Smooth muscle cell of trachea (primary cell): ENCODE measurements at places on chromosomes 13 and 19. TPM values are rescaled to one million over a fixed set of nuclear protein-coding genes. Genes with fewer than 3 reads are reported as not detected.

Gene C1QTNF9
- not detected in 2 replicates for total RNA-seq

Gene KASH5
- total RNA-seq, result 0.17 TPM in 1 of 2 replicates, not detected in the other

Gene U2AF1L4
- 4.6 and 7.3 TPM in 2 replicates for total RNA-seq

Gene URI1
- 62.4 and 74.0 TPM in 2 replicates for total RNA-seq

Gene KIR3DL2
- total RNA-seq, result not detected in 2 replicates

Gene FUT2
- total RNA-seq, result not detected in 2 replicates

Gene TEX26
- 0.44 and 0.50 TPM in 2 replicates for total RNA-seq

Gene TRPC4
- 0.15 and 0.66 TPM in 2 replicates for total RNA-seq

Gene CYSLTR2
- total RNA-seq, result not detected in 2 replicates

Gene PRTN3
- total RNA-seq, result not detected in 2 replicates

Gene TEX101
- total RNA-seq, result not detected in 2 replicates

Gene PRR19
- 0.15 and 1.5 TPM in 2 replicates for total RNA-seq

Gene AMER2
- not detected in 2 replicates for total RNA-seq

Gene IRF3
- total RNA-seq, result 33.3 and 69.5 TPM in 2 replicates

Gene FBXO27
- total RNA-seq, result 0.58 and 7.4 TPM in 2 replicates

Gene MIA
- 0.83 TPM in 1 of 2 replicates, not detected in the other for total RNA-seq

Gene NAPSA
- total RNA-seq, result 0.29 and 0.50 TPM in 2 replicates

Gene TGFBR3L
- 0.58 and 4.1 TPM in 2 replicates for total RNA-seq

Gene WASF3
- 12.2 and 14.2 TPM in 2 replicates for total RNA-seq

Gene CAMSAP3
- total RNA-seq, result under 0.01 TPM in 1 of 2 replicates, not detected in the other

Gene LRRC63
- total RNA-seq, result 0.17 and 0.29 TPM in 2 replicates

Gene GRIN3B
- total RNA-seq, result 0.58 and 2.3 TPM in 2 replicates

Gene OLFM4
- not detected in 2 replicates for total RNA-seq

Gene CYP4F8
- not detected in 2 replicates for total RNA-seq

Gene DKKL1
- 0.44 TPM in 1 of 2 replicates, not detected in the other for total RNA-seq

Gene KRTDAP
- total RNA-seq, result not detected in 2 replicates

Gene CGB3
- total RNA-seq, result not detected in 2 replicates

Gene IZUMO4
- total RNA-seq, result 0.58 and 2.5 TPM in 2 replicates

Gene PRODH2
- total RNA-seq, result not detected in 2 replicates

Gene CD209
- not detected in 2 replicates for total RNA-seq

Gene PNMA8B
- total RNA-seq, result 2.8 and 5.6 TPM in 2 replicates

Gene ELSPBP1
- total RNA-seq, result not detected in 2 replicates

Gene LGALS7
- total RNA-seq, result not detected in 2 replicates

Gene RNF225
- 0.66 TPM in 1 of 2 replicates, not detected in the other for total RNA-seq

Gene FPR3
- total RNA-seq, result not detected in 2 replicates

Gene MRPL34
- total RNA-seq, result 38.4 and 47.5 TPM in 2 replicates

Gene CPAMD8
- total RNA-seq, result 0.44 and 3.5 TPM in 2 replicates

Gene MISP3
- 0.15 and 1.3 TPM in 2 replicates for total RNA-seq

Gene PLK5
- 0.17 TPM in 1 of 2 replicates, not detected in the other for total RNA-seq

Gene PTPRH
- total RNA-seq, result 4.5 and 10.9 TPM in 2 replicates

Gene HCN2
- 0.73 and 1.7 TPM in 2 replicates for total RNA-seq

Gene IL11
- total RNA-seq, result 2.6 and 3.6 TPM in 2 replicates

Gene CGB5
- not detected in 2 replicates for total RNA-seq

Gene SHISA7
- total RNA-seq, result under 0.01 TPM in 1 of 2 replicates, not detected in the other

Gene SYNE4
- total RNA-seq, result 0.15 and 0.50 TPM in 2 replicates

Gene PDE4A
- total RNA-seq, result 6.3 and 8.7 TPM in 2 replicates

Gene UHRF1
- total RNA-seq, result 12.7 and 42.9 TPM in 2 replicates

Gene REEP6
- total RNA-seq, result 0.87 and 4.6 TPM in 2 replicates

Gene ETV2
- total RNA-seq, result 0.17 and 0.44 TPM in 2 replicates

Gene ZNF835
- total RNA-seq, result 0.15 and 1.2 TPM in 2 replicates

Gene LRRC8E
- total RNA-seq, result 6.0 and 7.4 TPM in 2 replicates

Gene IL12RB1
- total RNA-seq, result 0.15 and 0.33 TPM in 2 replicates

Gene ZNF665
- total RNA-seq, result 4.8 and 7.4 TPM in 2 replicates

Gene SOX21
- not detected in 2 replicates for total RNA-seq

Gene LILRA1
- total RNA-seq, result not detected in 2 replicates

Gene CDK8
- total RNA-seq, result 15.4 and 20.5 TPM in 2 replicates

Gene ANKRD24
- 1.0 and 5.0 TPM in 2 replicates for total RNA-seq

Gene SIAH3
- total RNA-seq, result not detected in 2 replicates

Gene ACER1
- total RNA-seq, result not detected in 2 replicates
